ENCODE measurements at places on chromosomes 6 and 20. TPM values are rescaled to one million over a fixed set of nuclear protein-coding genes. Genes with fewer than 3 reads are reported as not detected.

DNA sequence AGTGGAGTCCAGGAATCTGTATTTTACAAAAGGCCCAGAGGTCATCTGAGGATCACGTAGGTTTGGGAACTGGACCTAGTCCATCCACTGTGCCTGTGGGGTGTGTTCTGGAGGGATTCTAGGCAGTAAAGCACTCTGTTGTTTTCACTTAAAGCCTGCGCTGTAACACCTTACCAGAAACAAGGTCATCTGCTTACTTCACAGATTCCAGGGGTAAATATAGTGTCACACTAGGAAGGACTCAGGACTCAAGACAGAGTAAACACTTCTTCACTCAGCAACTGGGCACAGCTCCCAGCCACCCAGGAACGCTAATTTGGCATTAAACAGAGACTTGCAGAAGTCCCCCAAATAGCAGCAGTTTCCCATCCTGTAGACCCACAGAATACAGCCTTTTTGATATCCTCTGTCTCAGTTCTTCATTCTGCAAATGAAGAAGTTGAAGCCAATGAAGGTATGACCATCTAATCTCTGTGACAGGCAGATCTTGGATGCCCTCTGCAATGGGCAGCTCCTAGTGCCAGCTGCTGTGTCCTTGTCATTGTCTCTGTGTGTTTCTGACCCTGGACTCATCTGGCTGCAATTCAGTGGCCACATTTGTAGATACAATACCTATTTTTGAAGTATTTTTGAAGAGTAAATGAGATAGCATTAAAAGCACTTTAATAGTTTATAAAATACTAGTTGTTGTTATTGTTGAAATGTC lies 129.1 kb downstream of the SLC24A3 start:
- no peak for DNase-seq
- 0 out of 2 replicates have a peak, but pooled peaks cover 4% of the 10 kb centered on the region for H3K27me3 ChIP-seq
- H3K27ac ChIP-seq = no peak overlapping the region

DNA sequence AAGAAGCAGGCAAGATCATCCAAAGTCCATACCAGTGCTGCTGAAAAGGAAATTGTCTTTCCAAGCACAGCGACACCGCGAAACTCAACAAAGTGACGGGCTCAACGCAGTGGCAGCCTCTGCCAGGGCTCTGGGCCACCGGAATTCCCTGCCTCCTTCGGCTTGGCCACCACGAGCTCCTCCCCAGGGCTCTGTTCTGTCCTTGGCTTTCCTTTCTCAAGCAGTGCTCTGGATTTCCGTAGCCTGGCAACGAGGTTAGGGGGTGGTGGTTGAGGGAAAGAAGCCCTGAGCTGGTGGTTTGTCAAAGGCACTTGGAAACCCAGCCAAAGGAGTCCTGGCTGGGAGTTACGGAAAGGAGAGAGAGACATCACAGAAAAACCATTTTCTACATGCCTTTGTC lies 31.2 kb downstream of the PRR18 start:
- no peak overlapping the region for H3K27ac ChIP-seq
- H3K27me3 ChIP-seq = no peaks in the 10 kb centered on the region
- no peaks in the 10 kb centered on the region for H3K36me3 ChIP-seq
- H3K4me3 ChIP-seq = no peak overlapping the region

Gene TMEM200A
- 0.10 TPM for total RNA-seq

DNA sequence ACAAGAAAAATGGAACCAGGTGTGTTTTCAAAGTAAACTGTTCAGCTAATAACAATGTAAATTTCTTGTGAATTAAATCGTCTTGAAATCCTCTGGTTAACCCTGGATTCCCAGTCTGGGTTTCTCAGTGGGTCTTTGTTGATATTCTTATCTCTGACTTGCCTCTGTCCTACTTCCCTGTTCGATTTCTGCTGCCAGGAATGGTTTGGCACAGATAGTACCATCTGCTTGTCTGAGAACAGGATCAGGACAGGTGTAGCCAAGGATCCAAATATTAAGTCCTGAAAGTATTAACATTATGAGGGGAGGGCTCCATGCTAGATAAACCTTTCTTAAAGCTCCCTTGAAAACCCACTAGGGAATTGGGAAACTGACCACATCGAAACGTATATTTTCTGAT lies 30.1 kb downstream of the ARFGEF2 start:
- DNase-seq = no peak
- no peak overlapping the region for H3K27ac ChIP-seq
- H3K4me1 ChIP-seq = no peaks in the 10 kb centered on the region
- H3K27me3 ChIP-seq = no peaks in the 10 kb centered on the region
- H3K4me3 ChIP-seq = no peak overlapping the region
- H3K36me3 ChIP-seq = peaks cover 22% of the 10 kb centered on the region

Gene NHLRC1
- total RNA-seq = 2.1 TPM

GRCh38 chr6:11944111-11944510 lies 68.0 kb upstream of the HIVEP1 start:
- H3K27me3 ChIP-seq = no peaks in the 10 kb centered on the region
- no peak overlapping the region for H3K27ac ChIP-seq
- no peak for DNase-seq
- H3K4me1 ChIP-seq = no peaks in the 10 kb centered on the region

Gene AGPAT4
- total RNA-seq = 12.9 TPM

DNA sequence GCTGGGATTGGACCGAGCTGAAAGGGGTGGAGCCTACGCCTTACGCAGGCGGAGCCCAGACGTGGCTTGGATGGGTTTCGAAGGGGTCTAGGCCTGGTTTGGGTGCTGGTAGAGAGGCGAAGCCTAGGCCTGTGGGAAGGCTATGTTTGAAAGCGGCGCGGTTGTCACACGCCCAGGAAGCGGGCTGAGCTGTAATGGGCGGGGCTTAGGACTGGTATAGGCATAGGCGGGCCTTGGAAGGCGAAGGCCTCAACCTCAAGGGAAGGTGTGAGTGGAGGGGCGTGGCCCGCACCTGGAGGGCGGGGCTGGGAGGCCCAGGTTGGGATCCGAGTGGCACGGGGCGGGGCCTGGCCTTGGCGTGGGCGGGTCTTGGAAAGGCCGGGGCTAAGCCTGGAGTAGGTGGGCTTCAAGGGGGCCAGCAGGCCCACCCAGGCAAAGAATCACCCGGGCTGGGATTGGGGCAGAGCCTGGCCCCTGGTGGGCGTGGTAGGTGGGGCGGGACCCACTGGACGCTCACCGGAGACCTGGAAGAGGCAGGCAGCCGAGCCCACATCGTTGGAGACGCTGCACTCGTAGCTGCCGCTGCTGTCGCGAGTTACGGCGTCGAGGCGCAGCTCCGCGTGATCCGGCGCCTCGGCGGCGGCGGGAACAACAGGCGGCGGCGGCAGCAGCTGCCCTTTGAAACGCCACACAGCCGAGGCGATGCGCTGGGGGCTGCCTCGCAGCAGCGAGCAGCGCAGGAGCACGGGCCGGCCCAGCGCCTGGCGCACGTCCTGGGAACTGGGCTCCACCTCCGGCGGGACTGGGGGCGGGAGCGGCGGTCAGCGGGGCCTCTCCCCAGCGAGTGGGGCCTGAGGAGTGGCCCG lies 49.0 kb downstream of the MDGA1 start:
- no peak overlapping the region for H3K4me3 ChIP-seq
- no peaks in the 10 kb centered on the region for H3K36me3 ChIP-seq
- no peaks in the 10 kb centered on the region for H3K4me1 ChIP-seq
- DNase-seq = no peak
- no peaks in the 10 kb centered on the region for H3K27me3 ChIP-seq

GRCh38 chr6:42808492-42809483 lies 26.9 kb downstream of the BICRAL start:
- no peak for DNase-seq
- no peaks in the 10 kb centered on the region for H3K4me1 ChIP-seq
- H3K4me3 ChIP-seq = no peak overlapping the region
- no peaks in the 10 kb centered on the region for H3K27me3 ChIP-seq
- no peaks in the 10 kb centered on the region for H3K36me3 ChIP-seq
- no peak overlapping the region for H3K27ac ChIP-seq

Gene RPN2
- 250 TPM for total RNA-seq

- peaks cover 58% of the 10 kb centered on the region for H3K4me1 ChIP-seq
- H3K27me3 ChIP-seq = no peaks in the 10 kb centered on the region
- peaks cover 10% of the 10 kb centered on the region for H3K36me3 ChIP-seq
- no peak for DNase-seq
- H3K27ac ChIP-seq = no peak overlapping the region
Observed at GRCh38 chr6:158797331-158798310, 21.5 kb downstream of the EZR start.

DNA sequence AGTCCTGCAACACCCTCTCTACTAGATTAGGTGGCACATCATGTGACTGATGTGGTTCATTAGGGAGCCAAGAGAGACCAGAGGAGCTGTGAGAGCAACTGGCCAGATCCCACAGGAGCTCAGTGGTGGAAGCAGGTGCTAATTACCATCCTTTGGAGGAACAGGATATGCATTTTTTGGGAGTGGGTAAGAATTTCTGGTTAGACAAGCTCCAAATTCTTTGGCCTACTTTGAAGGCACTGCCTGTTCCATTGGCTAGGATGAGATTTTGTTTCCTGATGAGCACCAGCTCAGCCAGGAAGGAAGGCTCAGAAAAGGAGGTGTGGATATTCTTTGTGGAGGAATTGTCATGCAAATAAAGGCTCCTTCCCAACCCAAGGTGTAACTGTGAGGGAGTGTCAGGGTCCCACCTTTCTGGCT lies 130.3 kb upstream of the BMP2 start:
- H3K27ac ChIP-seq = no peak overlapping the region
- no peak overlapping the region for H3K4me3 ChIP-seq
- DNase-seq = no peak
- no peaks in the 10 kb centered on the region for H3K36me3 ChIP-seq
- H3K4me1 ChIP-seq = no peaks in the 10 kb centered on the region
- no peaks in the 10 kb centered on the region for H3K27me3 ChIP-seq

DNA sequence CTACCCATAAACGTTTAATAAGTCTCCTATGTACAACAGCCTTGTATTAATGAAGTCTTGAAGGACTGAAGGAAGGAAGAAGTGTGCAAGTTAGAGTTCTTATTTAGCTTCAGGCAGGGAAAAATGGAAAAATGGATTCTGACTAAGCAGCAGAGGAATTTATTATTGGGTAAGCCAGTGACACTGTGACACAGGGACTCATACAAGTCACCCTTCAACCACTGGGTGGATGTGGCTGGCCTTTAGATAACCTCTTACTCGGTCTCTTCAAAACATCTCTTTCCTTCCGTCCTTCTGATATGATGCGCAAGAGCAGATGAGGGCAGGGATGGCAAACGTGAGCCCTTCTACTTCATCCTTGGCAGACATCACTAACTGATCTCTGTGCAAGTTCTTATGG lies 145.6 kb downstream of the DHX35 start:
- H3K27ac ChIP-seq = no peak overlapping the region
- H3K4me1 ChIP-seq = no peaks in the 10 kb centered on the region
- H3K27me3 ChIP-seq = no peaks in the 10 kb centered on the region
- no peak overlapping the region for H3K4me3 ChIP-seq

Gene ID4
- total RNA-seq = 0.10 TPM

Gene NFATC2
- total RNA-seq = 10.6 TPM

Gene TFAP2D
- not detected for total RNA-seq

GRCh38 chr20:46735436-46735835 lies 26.0 kb downstream of the SLC2A10 start:
- H3K4me3 ChIP-seq = no peak overlapping the region
- no peaks in the 10 kb centered on the region for H3K27me3 ChIP-seq
- H3K27ac ChIP-seq = no peak overlapping the region
- H3K36me3 ChIP-seq = no peaks in the 10 kb centered on the region
- no peaks in the 10 kb centered on the region for H3K4me1 ChIP-seq

Gene THEMIS
- 0.05 TPM for total RNA-seq

DNA sequence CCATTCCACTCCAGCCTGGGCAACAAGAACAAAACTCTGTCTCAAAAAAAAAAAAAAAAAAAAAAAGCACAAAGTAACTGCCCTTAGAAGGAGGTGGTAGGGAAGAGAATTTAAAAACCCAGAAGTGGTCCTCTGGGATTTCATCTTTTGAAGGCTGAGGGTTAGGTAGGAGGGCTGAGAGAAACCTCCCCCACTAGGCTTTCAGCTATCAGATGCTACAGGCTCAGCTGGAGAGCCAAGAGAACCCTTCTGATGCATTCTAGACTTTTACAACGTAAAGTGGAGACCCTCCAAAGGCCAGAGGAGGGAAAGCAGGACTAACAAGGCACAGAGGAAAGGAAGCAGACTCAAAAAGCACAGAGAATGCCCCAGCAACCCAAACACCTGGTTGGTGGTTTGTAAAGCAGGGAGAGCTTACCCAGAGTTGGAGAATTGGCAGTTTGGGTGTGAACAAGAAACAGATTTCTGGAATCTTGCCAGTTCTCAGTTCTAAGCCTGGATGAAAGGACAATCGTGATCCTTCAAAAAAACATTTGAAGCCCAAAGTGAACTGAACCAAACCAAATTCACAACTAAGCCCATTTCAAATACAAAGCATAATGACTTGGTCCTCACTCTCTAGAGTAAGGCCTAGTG lies 23.2 kb upstream of the SPAG4 start:
- H3K27ac ChIP-seq = no peak overlapping the region
- no peak for DNase-seq
- no peaks in the 10 kb centered on the region for H3K27me3 ChIP-seq
- H3K4me3 ChIP-seq = no peak overlapping the region
- H3K4me1 ChIP-seq = no peaks in the 10 kb centered on the region
- no peaks in the 10 kb centered on the region for H3K36me3 ChIP-seq

Gene SLC35A1
- 14.9 TPM for total RNA-seq

- H3K4me1 ChIP-seq = no peaks in the 10 kb centered on the region
- H3K36me3 ChIP-seq = no peaks in the 10 kb centered on the region
- H3K27ac ChIP-seq = no peak overlapping the region
- H3K4me3 ChIP-seq = peak overlapping the region; percentile 27
- DNase-seq = no peak
Observed at GRCh38 chr6:49551078-49551865, 804 bp downstream of the C6orf141 start.

- H3K27me3 ChIP-seq = no peaks in the 10 kb centered on the region
- no peak for DNase-seq
- no peaks in the 10 kb centered on the region for H3K4me1 ChIP-seq
- H3K4me3 ChIP-seq = no peak overlapping the region
- no peaks in the 10 kb centered on the region for H3K36me3 ChIP-seq
Observed at GRCh38 chr6:168381726-168382458, 59.1 kb upstream of the SMOC2 start.

DNA sequence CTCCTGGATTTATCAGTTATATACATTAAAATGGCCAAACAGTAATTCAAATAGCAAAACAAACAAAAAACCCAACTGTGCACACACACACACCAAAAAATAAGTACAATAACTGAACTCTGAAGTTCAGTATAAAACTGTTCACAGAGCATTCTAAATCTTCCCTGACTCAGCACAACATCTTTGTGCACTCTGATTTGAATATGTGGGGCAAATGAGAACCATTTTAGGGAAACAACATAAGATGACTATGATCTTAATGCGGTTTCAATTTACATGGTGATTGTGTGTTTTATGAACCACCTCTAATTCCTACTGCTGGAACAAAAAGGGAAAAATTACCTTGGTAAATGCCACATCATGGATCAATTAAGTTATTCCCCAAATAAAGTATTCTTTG lies 41.7 kb downstream of the PLAGL1 start:
- H3K4me1 ChIP-seq = no peaks in the 10 kb centered on the region
- H3K36me3 ChIP-seq = no peaks in the 10 kb centered on the region
- no peak for DNase-seq

Gene MTRF1L
- 22.7 TPM for total RNA-seq

- H3K4me3 ChIP-seq = no peak overlapping the region
- no peaks in the 10 kb centered on the region for H3K4me1 ChIP-seq
- no peak for DNase-seq
- H3K27me3 ChIP-seq = no peaks in the 10 kb centered on the region
Observed at GRCh38 chr6:144234935-144235334, 50.2 kb upstream of the UTRN start.

Gene ZBTB46
- total RNA-seq = 15.2 TPM

GRCh38 chr20:10649797-10650160 lies 24.0 kb downstream of the JAG1 start:
- H3K36me3 ChIP-seq = peaks cover 21% of the 10 kb centered on the region
- no peak overlapping the region for H3K4me3 ChIP-seq
- no peaks in the 10 kb centered on the region for H3K27me3 ChIP-seq
- H3K27ac ChIP-seq = no peak overlapping the region

Gene TP53TG5
- total RNA-seq = not detected

Measured in Panc1 (cell line).